NCI-H510A (cell line): ENCODE measurements at places on chromosomes 3 and 15.

GRCh38 chr3:99846477-99847160 lies 29.0 kb downstream of the CMSS1 start:
- no peak for DNase-seq

DNA sequence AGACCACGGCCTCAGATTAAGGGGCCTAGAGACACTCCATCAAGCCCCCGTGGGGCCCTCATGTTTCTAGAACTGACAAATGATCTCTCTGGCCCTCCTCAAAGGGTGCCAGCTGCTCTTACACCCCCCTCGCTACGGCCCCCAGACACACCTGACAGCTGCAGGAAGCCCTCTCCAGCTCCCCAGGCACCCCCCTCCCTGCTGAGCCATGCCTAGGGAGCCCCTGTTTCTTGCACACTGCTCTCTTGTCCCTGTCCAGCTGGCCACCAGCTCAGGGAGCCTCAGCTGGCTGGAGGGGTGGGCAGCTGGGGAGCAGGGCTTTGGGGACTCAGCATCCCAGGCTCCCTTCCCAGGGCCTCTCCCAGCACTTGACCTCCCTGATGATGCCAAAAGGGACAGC lies 14.8 kb downstream of the TNK2 start:
- DNase-seq = no peak

GRCh38 chr3:129770604-129771003 lies 122.9 kb downstream of the TMCC1 start:
- no peak for DNase-seq

GRCh38 chr3:72720566-72720965 lies 127.7 kb downstream of the SHQ1 start:
- DNase-seq = no peak

DNA sequence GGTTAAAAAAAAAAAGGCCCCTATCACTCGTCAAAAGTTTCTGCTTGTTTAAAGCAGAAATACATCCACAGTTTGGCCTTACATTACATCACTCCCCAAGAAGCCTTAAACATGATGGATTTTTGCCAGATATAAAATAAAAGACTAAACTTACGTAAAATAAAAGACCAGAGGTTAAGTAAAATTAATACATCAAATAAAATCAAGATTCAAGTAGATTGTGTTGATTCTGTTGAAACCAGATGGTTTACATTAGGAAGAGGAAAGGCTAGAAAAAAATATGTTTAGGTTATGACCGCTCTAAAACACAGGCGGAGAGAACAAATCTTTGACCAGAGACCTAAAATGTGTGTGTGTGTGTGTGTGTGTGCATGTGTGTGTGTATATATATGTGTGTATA lies 104.1 kb downstream of the DUT start:
- DNase-seq = no peak

DNA sequence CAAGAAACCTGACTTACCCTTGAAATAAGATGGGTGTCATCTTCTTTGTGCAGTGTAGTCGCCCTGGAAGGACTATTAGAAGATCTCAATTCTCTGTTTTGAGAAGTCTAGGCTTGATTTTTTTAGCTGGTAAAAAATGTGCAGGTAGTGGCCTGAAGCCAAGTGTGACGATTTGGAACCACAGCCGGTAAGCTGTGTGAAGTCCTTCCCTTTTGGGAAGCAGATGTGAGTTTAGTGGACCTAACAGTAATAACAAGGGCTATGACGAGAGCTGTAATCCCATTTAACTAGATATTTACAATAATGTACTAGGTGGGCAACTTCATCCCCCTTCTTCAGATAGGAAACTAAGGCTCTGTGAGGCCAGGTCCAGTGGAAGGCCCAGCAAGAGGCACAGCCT lies 81.7 kb upstream of the MYZAP start:
- no peak for DNase-seq

DNA sequence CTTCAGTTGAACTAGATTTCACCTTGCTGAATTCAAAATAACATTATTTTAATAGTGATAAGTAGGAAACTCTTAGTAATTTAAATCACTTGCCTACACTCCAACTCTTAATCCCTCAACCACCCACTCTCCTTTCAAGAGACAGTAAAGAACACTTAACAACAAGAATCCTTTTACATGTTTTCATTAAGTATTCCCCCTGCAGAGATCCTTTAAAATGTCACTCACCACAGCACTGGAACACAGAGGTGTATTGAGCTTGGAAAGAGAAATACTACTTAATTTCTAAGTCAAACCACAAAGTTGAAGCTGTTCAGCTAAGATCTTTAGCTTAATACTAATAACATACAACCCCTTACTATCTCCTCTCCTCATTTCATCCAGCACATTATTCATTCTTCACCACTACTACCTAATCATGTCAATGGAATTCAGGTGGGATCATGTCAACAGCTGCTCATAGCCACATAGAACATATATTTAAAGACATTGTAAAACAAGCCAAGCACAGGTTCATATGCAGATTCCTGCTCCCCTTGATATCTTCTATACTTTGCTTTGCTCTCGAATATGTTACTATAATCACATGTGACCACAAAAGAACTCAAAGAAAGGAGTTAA lies 40.5 kb downstream of the IMPG2 start:
- no peak for DNase-seq

GRCh38 chr15:60563066-60563465 lies 84.1 kb upstream of the ICE2 start:
- DNase-seq = no peak

DNA sequence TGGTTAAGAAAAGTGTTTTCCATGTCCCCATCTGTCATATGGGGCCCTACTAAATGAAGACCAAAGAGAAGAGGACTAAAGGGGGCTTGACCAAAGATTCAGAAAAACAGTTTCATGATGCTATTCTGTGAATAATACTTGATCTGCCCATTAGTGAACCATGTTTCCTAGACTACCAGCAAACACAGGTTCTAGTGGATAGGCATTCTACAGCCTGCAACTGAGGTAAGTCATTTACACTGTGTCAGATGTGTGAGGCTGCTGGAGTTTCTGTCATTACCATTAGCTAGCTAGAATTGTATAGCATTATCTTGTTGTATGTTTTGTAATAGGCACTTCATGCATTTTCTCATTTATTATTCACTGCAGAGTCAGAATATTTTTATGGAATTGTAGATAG lies 6.6 kb downstream of the GPR171 start:
- no peak for DNase-seq

GRCh38 chr3:65963787-65964677 lies 74.7 kb downstream of the MAGI1 start:
- DNase-seq = no peak

GRCh38 chr15:56254265-56254664 lies 10.6 kb upstream of the RFX7 start:
- DNase-seq = no peak

GRCh38 chr3:36319680-36320079 lies 60.6 kb upstream of the STAC start:
- no peak for DNase-seq

DNA sequence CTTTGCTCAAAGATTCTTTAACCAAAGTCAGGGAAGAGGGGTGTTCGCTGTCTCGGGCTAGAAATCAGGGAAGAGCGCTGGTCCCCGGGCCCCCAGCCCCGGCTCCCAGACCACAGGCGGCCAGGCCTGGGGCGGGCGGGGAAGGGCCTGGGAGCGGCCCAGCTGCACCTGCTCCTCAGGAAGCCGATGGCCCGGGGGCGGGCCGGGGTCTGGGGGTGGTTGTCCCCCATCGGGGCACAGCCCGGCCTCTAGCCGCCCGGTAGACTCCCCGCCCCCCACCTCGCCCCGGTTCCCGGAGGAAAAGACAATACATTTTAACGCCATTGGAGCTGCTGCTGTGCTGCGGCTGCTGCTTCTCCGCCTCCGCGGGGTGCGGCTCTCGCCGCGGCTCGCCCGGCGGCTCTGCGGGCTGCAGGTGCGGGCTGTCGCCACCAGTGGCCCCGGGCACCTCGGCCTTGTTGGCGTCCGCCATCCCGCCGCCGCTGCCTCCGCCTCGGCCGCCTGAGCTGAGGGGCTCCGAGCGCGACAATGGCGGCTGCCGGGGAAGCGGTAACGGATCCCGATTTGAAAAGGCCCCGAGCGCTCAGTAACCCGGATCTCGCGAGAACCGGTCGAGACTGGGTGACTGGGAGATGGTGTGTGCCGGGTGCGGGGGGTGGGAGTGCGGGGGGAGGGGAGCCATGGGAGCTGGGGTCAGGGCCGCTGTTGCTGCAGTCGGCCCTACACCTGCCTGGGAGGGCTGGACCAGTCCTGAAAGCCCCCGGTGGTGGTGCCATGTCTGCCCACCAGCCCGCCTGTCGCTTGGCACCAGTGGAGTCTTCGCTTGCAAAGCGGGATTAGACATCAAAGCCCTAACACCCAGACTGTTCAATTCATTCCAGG lies at the start of gene MYEF2:
Gene MYEF2 (minus strand): TSS at position 530 of the 882 bp plus-strand sequence. CDS start 58 bp downstream, at position 472.
- peak; percentile 61 for DNase-seq

GRCh38 chr3:156918746-156919145 lies 92.6 kb downstream of the LEKR1 start:
- no peak for DNase-seq

GRCh38 chr15:61038387-61038786 lies 190.7 kb downstream of the RORA start:
- DNase-seq = peak; percentile 5

DNA sequence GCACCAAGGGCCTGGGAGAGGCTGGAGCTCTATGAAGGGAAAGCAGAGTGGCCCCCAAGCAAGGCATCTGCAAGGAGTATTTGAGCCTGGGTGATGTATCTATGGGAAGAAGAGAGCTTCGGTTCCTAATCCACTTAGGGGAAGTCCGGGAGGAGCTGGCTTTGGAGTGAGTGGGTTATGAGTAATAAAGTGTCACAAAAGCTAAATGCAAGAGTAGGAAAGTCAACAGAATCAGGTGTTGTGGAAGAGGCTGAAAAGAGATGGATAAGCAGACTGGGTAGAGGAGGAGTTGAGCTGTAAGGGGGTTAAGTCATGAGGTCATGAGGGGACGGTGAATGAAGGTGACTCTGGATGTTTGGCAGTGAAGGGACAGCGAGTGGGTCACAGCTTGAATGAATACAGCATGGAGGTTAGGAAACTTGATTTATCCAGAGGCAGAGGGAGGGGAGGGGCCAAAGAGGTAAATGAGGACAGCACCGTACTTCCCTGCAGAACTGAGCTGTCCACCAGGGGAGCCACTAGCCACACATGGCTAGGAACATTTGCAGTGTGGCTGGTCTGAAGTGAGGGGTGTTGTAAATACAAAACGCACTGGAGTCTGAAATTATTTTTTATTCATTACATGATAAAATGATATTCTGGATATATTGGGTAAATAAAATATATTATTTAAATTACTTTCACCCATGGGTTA lies 83.3 kb downstream of the ADCY5 start:
- no peak for DNase-seq

DNA sequence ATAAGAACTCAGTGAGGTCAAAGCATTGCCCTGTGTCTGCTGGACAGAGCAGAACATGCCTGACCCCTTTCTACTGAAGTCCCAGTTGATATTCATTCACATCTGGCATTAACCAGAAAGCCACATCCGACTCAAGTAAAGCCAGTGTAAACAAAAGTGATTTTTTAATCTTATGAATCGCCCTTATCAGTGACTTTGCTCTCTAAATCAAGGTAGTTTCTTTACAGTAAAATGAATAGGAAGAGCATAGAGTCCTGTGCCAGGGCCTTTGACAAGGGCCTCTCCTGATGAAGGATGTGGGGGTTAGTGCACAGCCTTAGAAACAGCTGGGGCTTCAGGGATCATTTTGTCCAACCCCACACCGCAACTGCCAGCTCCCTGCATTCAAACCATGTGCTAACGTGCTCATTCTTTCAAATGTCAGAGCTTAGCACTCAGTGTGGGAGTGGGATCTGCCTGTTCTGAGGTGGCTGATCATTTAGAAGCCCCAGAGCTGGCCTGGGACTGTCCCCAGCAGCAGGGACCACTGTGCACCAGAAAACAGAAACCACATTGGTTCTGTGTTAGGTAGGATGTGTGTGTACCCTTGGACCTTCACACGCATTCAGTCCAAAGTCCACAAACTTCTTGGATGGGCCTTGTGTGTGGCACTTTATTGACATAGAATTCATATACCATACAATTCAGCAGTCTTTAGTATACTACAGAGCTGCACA lies 55.3 kb downstream of the CCR4 start:
- no peak for DNase-seq

DNA sequence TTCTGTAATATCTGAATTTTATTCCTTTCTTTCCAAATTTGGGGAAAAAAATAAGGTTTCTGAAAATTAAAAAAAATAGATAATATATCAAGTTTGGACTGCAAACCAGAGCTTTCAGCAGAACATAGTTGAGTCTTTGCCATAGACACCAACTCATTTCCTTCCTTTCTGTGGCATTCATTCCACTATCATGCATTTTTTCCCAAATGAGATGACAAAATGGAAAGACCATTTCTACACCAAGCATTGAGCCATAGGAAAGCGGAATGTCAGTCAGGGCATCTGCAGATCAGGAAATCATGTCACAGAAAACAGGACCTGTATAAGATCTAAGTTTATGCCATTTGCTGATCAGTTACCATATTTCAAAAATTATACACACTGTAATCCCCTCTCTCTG lies 333.3 kb upstream of the THBS1 start:
- no peak for DNase-seq

GRCh38 chr15:78460737-78461136 lies 22.7 kb downstream of the IREB2 start:
- no peak for DNase-seq
